ENCODE measurements at places on chromosomes 4 and X.

- DNase-seq, result no peak
Observed at GRCh38 chrX:74453178-74453577, 31.9 kb downstream of the SLC16A2 start.

- DNase-seq, result no peak
Observed at GRCh38 chrX:25519258-25519657, 503.5 kb upstream of the ARX start.

GRCh38 chr4:119632216-119632615, 3.6 kb upstream of the PDE5A start:
- DNase-seq, result no peak

GRCh38 chr4:188437535-188437934, 298.3 kb downstream of the TRIML1 start:
- DNase-seq, result no peak

DNA sequence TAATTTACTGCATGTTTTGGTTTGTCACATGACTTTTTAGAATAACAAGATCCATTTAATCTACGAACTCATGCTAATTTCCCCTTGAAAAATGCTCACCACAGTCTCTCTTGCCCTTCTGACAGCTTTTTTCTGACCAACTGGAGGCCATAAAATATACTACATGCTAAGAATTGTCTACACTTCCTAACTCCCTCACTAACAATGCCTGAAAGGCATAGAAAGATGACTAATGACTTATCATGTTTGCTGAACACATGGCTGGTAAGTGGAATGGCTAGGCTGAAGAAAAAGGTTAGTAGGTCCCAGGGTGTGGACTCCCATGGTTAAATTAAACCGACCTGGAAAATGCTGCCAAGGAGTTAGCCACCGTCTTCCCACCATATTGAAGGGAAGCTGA, 309.9 kb downstream of the SPOCK3 start:
- DNase-seq, result no peak

DNA sequence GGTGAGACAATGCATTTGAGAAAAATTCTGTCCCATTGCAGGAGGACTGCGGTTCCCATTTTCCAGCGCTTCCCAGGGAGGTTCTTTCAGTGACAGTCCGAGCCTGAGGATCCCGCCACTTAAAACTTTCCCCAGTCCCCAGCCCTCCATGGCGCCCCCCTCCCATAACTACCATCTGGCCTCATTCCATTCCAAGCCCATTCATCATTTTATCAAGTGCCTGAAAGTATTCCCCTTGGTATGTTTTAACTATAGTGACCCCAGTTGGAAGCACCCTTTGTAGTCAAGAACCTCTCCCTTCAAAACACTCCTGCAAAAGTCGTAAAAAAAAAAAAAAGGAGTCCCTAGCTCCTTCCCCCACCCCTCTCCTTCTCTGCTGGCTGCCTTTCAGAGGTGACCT, 1.2 kb downstream of the RASL11B start:
- no peak for DNase-seq

- no peak for DNase-seq
Observed at GRCh38 chrX:105653891-105654290, 168.4 kb upstream of the NRK start.

DNA sequence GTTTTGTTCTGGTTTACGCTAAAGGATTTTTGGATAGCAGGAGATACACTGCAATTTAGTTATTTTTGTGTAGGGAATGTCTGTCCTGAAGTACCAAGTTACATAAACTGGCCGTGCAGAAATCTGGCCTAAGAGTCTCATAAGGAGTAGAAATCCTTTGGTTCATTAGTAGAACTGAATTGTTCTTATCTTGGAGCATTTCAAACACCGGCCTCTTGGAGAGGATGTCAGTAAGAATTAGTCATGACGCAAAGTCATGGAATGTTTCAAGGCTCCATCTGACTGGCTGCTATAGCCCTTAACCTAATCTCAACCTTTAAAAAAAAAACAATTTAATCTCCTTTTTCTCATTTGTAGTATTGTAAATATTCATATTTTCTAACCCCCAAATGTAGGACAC, 15.2 kb downstream of the PDLIM3 start:
- DNase-seq, result no peak

GRCh38 chr4:94939791-94940519, 182.2 kb downstream of the BMPR1B start:
- no peak for DNase-seq

- no peak for DNase-seq
Observed at GRCh38 chr4:79604152-79604551, 196.1 kb upstream of the GK2 start.

GRCh38 chrX:41449131-41449530, 2.0 kb downstream of the NYX start:
- DNase-seq, result no peak

- DNase-seq, result no peak
Observed at GRCh38 chr4:101135371-101136010, 211.8 kb downstream of the PPP3CA start.

DNA sequence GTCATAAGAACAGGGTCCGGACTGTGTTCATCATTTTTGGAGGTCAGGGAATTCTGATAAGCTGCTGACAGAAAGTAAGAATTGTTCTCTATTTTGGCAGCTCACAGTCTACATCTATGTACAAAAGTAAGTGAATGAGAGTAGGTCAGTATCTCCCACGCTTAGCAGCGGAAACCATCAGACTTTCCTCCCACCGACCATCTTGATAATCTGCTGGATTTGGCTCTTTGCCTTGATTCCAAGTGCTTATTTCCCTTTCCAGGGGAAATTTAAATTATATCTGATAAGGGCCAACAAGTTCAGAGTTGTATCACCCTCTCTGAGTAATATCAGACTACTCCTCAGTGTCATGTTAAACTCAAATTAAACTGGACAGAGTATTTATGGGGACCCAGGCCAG, 118.0 kb downstream of the CAMK2D start:
- DNase-seq, result no peak

DNA sequence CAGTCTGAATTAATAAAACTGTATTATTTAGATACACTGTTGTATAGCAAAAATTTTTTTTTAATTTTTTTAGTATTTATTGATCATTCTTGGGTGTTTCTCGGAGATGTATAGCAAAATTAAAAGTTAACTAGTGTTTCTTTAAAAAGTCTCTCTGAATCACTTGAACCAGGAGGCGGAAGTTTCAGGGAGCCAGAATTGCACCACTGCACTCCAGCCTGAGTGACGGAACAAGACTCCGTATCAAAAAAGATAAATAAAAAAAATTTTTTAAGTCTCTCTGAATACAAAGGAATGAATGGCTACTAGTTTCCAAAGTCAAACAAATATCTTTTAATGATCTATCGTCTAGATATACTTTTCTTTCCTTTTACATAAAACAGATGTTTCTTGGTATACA, 64.4 kb downstream of the ELF2 start:
- no peak for DNase-seq

DNA sequence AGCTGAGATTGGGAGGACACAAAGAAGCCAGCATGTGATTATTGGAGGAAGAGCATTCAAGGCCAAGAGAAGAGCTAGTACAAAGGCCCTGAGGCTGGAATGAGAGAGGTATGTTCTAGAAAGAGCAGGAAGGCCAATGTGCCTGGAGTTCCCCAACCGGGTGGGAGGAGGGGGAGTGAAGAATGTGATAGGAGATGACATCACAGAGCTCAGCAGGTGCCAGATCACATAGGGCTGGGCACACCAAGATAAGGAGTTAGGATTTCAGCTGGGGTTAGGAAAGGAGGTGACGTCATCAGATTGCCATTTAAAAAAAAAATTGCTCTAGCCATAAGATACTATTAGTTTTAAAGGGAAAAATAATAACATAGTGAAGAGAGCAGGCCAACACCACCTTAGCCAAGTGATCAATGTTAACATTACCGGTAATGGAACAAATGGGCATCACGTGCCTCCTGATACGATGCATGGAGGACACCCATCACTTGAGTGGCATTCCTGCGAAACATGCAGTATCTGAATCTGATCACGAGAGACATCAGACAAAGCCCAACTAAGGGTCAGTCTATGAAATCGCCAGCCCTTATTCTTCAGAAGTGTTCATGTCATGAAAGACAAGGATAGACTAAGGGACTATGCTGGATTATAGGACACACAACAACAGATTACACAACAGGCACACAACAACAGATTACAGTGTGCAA, 344.3 kb downstream of the BCOR start:
- DNase-seq, result no peak

- no peak for DNase-seq
Observed at GRCh38 chrX:145630806-145631435, 186.7 kb upstream of the SLITRK2 start.

- DNase-seq, result peak; percentile 34
Observed at GRCh38 chr4:152014280-152014679, 253.5 kb upstream of the GATB start.

GRCh38 chr4:108884596-108884995, 121.7 kb upstream of the ETNPPL start:
- DNase-seq, result no peak

DNA sequence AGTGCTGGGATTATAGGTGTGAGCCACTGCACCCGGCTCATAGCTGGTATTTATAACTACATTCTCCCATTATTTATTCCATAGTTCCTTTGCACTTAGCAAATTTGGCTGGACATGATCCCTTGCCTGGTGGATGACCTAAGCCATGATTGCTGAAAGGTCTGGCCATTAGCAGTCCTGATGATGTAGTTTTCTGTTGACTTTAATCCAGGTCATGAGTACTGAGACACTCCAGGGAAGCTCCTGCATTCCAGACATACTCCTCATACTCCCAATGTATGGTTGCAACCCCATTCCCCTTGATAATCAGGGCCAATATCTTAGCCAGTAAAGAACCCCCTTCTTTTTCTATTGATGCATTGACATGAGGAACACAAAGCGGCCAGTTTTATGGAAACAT, 24.4 kb upstream of the MGST2 start:
- no peak for DNase-seq

DNA sequence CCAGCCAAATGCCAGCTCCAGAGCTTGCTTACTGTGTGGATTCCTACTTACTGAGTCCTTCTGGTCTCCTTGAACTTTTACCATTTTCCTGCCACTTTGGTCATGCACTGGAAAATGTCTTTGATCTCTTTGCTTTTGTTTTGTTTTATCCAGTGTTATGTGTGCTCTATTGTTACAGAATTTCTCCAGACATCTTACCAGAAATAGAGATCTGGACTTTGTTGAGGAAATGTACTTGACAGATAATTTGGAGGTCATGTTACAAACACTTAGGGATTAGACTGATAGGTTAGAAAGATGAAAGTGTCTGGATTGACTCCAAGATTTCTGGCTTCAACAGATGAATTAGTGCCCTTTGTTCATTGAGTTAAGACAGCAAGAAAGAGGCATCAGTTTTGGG, 5.7 kb upstream of the ZNF330 start:
- no peak for DNase-seq

GRCh38 chr4:102439236-102439614, 61.9 kb upstream of the NFKB1 start:
- no peak for DNase-seq

- DNase-seq, result no peak
Observed at GRCh38 chr4:20394512-20394911, 142.8 kb downstream of the SLIT2 start.

DNA sequence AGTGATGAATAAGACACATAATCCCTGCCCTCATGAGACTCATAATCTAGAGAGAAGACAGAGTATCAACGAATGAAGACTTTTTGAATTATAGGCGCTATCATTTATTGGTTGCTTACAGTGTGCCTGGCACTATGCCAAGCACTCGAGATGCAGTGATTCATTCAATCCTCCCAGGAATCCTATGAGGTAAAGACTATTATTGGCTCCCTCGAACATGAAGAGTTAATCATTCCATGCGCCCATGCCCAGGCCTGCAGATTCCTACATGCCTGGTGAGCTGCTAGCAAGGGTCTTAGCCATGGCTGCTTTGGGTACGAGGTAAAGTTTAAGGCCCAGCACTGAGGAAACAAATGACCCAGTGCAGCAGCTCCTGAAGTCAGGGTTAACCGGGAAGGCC, 47.0 kb downstream of the TEX13B start:
- no peak for DNase-seq

GRCh38 chr4:52612341-52612740, 46.8 kb downstream of the USP46 start:
- no peak for DNase-seq

DNA sequence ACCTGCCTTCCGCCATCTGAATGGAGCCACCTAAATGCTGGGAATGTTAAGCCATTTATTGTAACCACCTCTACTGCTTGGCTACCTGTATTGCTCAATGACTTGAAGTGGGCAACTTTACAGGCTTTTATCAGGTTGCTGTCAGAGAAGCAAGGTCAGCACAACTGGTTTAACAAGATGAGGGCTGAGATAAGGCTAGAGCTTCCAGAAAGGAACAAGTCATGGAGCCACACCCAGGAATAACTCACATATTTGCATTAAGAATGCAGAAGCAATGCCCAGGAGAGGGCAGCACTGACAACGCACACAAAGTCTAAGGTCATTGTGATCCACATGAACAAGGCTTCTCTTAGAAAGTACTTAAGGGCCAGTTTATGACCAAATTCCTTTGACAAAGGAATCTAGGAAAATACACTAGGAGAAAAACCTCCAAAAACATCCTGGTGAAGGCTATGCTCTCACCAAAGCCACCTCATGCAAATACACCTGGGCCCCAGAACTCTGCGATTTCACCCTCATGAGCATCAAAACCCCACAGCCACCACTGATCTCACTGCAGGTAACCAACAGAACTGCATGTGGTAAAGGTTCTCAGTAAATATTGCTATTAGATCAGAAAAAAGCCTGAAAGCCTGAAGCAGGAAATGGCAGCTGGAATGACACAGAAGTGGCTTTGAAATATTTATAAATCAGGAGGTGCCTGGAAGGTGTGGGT, 15.0 kb upstream of the STS start:
- no peak for DNase-seq

DNA sequence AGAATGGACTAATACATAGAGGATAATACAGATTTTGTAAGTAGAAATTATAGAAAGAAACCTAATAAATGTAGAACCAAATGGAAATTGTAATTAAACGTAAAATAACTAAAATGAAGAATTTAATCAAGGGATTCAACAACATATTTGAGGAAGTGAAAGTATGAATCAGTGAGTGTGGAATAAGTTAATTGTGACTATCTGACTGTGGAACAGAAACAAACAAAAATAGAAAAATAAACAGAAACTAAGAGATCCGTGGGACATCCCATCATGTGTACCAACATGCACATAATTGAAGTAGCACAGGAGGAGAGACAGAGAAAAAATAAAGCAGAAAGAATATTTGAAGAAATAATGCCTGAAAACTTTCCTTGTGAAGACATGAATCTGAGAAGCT, 208.6 kb upstream of the TACR3 start:
- no peak for DNase-seq

DNA sequence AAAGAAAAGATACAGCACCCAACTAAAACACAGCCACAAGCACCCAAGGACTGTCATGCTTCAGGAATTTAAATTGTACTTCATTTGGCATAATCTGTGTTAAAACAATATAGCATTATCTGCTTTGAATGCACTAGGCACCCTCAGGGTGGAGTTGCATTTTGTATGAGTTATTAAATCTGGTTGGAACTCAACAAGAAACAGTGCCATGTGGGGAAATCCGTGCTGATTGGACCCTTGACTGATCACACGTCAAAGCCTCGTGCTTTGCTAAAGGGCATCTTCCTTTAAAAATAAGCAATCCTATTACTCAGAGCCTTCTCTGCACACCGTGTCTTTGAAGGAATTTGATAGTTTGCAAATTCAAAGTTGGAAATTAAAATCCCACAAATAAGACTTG, 35.4 kb downstream of the IGFBP7 start:
- DNase-seq, result no peak
